Vagina (tissue), 2 donors: ENCODE measurements at places on chromosomes 5 and 9.

DNA sequence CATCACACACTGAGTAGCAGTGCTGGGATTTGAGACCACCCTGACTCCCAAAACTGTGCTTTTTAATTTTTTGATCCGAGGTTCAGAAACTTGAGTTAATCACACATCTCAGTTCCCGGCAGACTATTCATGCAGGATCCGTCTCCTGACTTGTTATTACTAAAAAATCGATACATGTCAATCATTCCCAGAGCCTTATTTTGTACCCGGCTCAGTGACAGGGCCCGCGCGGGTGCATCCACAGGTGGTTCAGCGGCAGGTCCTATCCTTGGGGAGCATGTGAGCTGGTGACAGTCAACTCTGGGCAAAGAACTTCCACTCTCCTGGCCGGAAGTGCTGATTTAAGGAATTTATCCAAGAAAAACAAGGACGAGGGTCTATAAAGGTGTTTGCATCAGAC is 95.9 kb upstream of the MVB12B start:
- no peak for DNase-seq

- no peak for DNase-seq
These were observed 70.4 kb downstream of the RGS7BP start for GRCh38 chr5:64576250-64576649.

DNA sequence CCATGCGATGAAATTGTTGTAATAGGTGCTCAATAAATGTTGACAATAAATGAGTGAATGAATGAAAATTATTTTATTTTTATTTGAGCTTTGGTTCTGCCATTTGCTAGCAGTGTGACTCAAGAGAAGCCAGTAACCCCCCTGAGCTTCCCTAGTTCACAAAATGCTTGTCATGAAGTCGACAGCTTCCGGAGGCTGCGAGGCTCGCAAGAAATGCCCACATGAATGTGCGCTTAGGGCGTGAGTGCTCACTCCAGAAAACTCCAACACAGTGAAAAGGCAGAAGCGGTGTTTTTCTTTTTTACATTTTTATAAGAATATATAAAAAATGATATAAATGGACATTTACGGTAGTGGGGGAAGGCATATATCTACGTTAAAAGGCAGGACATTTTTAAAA is 26.5 kb downstream of the CDKN2A start:
- DNase-seq, result no peak

DNA sequence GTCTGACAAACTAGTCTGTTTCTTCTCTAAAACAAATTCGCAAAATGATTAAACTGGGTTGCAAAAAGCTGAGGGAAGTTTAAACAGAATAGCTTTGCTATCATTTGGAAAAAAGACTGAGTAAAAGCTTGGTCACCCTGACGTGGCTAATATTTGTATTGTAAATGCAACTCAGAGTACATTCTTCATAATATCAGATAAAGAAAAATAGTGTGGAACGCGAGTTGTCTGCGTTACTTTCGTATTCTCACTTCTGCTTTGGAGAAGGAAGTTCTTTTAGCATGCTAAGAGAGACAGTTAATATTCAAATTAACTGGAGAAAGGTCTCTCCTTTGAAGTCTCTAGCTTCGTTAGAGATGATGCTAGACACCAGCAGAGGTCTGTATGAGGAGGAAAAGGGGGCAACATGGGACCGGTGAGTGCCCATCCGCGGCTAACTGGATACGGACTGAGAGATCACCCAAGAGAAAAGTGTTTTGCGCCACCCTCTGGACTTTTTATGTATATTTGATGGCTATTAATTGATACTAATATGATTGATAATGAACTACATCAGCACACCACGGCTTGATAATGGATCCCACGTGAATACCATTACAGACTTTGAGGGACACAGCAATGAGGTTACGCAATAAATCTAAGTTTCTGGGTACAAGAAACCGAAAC is 2.9 kb upstream of the CNTRL start:
- DNase-seq, result no peak

DNA sequence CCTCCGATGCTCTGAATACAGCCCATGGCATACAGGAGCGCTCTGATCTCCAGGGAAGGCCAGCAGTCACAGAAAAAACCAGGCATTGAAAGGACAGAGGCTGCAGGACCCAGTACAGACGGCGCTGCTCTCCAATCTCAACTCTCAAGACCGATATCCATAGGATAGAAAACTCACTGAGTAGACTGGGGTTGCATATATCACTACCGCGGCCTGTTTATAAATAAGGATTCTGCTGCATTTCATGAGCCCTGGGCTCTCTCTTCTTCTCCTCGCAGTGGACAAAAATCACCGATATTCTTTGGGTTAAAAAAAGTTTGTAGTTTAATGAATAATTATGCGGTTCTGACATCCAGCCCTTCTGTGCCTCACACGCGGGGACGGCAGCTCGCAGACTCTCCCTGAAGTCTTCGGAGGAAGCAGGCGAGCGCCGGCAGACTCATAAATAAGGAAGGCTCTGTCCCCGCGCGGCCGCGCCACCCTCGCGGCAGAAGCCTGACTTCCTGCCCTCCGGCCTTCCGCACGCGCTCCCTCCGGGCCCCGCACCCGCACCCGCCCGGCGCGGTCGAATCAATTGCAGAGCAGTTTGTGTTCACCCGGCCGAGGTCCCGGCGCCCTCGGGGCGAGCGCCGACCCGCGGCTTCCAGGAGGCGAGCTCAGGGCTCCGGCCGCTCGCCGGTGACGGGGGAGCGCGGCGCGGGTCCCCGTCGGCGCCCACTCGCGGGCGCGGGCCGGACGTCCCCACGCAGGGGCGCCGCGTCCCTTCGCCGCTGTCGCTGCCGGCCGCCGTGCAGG is at the start of gene FAM78A:
FAM78A (minus strand) TSS at position 417 of the 795 bp plus-strand sequence; CDS start at position 86, 331 bp downstream.
- DNase-seq, result no peak

DNA sequence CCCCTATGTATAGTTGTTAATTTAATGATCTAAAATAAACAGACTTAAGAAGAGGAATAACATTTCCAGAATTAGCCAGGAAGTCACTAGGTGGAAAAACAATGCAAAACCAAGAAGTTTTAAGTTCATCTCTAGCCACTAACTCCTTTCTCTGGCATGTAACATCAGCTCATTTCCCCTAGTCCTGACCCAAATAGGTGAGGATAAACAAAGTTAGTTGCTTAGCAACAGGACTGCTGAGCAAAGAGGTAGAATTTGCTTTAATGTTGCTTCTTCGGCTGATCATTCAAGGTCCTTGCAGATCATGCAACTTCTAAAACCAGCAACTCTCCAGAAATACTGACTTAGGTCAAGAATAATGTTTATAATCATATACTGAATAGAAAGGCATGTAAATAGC is 675.8 kb downstream of the CETN3 start:
- no peak for DNase-seq

DNA sequence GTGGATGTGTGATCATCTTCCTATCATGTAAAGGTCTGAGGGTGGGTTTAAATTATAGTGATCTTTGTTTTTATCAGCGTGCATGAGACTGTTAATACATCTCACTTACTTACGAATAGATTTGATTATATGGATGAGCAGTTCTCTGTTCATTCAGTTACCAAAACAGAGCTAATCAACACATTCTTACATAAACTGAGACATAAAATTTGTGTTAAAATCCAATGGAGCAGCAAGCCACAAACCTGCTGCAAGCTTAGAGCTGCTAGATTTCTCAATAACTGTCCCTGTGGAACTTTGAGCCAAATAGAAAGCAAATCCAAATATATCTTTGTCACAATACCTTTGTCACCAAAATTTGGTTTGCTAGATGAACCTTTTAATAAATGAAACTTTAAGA is 50.1 kb downstream of the NUDT12 start:
- no peak for DNase-seq

- no peak for DNase-seq
These were observed 71.3 kb downstream of the MFAP3 start for GRCh38 chr5:154110107-154110453.

DNA sequence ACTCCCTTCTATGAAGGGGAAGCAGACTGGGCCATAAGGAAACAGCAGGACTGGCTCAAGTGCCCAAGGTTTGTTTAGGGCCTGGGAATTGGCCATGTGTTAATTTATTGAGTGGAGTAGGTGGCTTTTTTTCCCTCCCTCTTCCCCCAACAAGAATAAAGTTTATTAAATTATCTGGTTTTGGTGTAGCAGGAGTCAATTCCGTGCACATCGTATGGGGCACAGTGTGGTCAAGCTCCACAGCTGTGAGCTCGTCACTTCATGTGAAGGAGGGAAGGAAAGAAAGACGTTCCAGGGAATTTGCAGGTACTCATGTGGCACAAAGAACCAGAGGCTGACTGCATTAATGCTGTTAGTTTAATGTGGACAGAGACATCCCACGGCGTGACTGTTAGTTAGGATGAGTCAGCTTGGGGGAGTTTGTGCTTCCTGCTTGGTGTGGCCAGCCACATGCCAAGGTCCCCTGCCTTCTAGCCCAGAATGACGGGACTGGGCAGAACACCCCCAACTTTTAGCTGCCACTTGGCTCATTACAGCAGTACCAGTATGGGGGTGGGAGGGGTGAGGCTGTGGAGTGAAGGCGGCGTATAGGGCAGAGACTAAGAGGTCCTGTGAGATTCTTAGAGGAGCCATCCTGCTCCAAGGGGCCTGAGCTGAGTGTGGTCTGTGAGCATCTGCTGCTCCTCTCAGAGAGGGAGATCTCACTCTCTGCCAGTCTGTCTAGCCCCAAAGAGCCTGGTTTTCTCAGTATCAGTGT is 33.2 kb downstream of the CSF1R start:
- DNase-seq, result no peak

DNA sequence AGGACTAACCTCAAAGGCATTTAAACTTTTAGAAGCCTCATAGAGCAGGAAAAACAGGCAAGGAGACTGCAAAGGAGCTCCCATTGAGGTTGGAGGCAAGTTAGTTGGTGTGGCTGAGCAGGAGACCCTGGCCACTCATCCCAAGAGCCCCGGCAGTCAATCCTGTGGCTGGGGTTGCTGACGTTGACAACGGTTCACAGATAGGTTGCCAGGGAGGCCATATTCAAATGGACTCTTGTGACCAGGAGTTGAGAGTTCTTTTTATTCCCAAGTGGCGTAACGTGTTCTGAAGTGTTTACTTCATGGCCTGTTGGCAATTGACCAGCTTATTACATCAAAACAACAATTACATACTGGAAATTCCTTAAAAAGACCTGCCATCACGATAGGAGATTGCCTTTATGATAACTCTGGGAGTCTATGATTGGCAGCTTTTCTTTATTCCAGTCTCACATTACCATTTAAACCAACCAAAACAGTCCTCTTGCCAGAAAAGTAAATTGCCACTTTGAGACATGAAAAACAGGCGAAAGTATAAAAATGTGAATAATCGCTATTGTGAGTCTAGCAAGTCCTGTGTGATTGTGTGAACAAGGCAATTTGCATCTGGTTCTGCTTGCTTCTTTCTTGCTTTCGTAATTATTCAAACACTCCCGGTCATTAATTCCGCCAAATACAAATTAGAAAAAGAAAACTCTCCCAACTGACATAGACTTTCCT is 394.9 kb downstream of the MED10 start:
- peak; percentile 64 for DNase-seq

DNA sequence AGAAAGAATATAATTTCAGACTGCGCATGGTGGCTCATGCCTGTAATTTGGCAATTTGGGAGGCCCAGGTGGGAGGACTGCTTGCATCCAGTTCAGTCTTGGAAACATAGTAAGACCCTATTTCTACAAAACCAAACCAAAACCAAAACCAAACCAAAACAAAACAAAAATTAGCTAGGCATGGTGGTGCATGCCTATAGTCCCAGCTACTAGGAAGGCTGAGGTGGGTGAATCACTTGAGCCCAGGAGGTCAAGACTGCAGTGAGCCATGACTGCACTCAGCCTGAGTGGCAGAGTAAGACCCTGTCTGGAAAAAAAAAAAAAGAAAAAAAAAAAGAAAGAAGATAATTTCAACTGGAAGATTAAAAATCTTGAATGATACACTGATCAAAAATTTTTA is 137.0 kb upstream of the ACOT12 start:
- no peak for DNase-seq

DNA sequence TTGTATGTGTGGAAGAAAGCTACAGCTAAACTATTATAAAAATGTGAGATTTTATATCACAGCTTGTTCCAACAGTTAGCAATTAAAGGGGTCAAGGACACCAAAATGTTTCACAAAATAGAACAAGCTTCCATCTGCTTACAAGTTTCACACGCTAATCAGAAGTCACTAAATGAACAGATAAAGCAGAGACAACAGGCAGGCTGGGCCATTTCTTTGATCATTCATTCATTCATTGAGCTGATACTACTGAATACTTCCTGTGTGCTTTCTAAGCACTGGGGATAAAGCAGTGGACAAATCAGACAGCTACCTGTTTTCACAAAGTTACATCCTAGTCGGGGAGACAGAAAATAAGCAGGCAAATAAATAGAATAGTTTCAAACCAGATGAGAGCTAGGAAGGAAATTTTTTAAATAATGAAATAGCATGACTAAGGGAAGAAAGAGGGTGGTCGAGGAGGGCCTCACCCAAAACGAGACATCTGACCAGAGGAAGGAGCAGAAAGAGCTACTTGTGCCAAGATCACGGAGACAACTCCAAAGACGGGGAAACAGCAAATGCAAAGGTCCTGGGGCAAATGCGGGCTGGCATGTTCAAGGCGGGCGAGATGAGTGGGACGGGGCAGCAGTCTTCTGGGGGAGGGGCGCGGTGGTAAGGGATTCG is 1.2 kb downstream of the MAPK9 start:
- no peak for DNase-seq

DNA sequence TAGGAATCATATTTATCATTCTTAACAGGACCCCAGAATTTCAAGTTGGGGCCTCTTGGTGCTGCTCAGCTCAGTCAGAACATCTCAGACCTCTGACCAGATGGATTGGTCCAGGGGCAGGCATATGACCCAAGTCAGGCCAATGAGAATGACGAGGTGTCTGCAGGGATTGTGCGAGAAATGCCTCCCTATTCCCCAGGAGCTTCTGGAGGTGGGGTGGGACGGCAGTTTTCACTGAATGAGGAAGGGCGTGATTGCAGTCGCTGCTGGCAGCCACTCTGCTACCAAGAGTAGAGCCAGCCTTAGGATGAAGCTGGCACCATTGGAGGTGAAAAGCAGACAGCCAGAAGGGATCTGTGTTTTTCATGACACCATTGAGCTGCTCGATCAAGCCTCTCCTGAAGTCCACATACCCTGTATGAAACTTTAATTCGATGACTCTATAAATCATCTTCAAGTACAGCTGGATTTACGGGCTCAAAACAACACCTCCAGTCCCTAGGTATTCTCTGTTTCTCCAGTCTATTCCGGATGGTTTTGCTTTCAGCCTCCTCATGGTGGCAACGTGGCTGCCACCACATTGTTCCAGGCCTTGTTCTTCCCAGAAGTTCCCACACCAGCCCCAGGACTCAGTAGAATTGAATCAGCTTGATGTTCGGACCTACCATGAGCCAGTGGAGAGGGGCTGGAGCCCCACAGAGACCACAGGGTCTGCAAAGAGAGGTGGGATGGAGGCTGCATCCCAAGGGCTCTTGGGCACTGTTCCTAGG is 70.2 kb upstream of the ADAMTS2 start:
- DNase-seq, result peak; percentile 62

- DNase-seq, result no peak
These were observed 602 bp downstream of the CCNI2 start for GRCh38 chr5:132747616-132748440.

DNA sequence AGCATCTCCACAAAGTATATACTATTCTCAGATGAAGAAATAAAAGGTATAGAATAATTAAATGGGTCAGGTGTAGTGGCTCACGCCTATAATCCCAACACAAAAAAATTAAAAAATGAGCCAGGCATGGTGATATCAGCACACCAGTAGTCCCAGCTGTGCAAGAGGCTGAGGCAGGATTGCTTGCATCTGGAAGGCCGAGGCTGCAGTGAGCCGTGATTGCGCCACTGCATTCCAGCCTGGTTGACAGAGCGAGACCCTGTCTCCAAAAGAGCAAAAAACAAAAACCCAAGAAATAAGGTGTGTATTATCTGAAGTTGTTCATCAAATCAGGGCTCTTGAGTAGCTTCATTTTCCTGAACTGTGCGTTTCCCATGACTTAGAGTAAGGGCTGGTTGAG is 83.2 kb upstream of the MYO10 start:
- DNase-seq, result no peak
